Stimulated activated CD8-positive, alpha-beta memory T cell treated with anti-CD3 and anti-CD28 coated beads, Interleukin-7, amount 100 ng/mL, for 1 hour (primary cell): ENCODE measurements at places on chromosomes 2 and 18.

GRCh38 chr2:66519264-66519843 is 84.4 kb downstream of the MEIS1 start:
- no peak for DNase-seq

GRCh38 chr2:26957534-26957933 is 12.9 kb upstream of the MAPRE3 start:
- no peak for DNase-seq

DNA sequence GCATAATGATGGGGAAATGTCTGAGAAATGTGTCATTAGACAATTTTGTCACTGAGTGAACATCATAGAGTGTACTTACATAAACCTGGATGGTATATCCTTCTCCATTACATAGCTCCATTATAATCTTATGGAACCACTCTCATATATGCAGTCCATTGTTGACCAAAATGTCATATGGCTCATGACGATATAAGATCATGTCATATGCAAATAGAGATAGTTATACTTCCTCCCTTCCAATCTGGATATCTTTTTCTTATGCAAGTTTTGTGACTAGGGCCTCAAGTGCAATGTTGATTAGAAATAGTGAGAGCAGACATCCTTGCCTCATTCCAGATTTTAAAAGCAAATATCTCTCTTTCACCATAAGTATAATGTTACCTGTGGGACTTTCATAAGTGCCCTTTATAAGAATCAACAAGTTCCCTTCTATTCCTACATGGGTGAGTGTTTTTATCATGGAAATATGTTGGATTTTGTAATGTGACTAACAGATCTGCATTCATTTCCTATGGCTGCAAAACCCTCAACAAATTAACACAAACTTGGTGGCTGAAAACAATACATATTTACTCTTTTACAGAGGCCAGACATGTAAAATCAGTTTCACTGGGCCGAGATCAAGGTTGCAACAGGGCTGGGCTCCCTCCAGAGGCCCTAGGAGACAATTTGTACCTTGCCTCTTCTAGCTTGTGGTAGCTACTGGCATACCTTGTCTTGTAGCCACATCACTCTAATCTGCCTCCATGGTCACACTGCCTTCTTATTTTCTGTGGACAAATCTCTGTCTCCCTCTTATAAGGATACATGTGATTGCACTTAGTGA is 21.6 kb upstream of the SULT1C4 start:
- no peak for DNase-seq

DNA sequence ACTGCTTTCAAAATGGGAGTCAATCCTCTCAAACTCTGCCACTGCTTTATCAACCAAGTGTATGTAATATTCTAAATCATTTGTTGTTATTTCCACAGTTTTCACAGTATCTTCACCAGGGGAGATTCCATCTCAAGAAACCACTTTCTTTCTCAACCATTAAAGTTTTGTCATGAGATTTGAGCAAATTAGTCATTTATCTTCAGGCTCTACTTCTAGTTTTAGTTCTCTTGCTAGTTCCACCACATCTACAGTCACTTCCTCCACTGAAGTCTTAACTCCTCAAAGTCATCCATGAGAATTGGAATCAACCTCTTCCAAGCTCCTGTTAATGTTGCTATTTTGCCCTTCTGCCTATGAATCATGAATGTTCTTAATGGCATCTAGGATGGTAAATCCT is 545.8 kb downstream of the ARHGAP15 start:
- DNase-seq, result no peak

DNA sequence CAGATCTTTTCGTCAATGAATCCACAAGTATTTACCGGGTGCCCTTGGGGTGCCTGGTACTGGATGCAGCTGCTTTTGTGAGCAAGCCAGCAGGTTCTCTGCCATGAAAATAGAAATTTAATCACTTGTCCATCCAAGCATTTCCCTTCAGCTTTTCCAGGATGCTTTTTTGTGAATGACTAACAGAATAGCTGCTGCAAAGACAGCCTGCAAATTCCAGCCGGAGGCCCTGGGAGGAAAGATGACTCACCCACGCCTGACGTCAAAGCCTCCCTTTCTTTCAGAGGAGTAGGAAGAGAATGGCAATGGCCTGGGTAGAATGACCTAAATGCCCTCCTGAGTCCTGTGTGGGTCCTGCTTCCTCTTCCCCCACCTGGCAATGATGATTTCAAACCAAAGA is 111.9 kb downstream of the AP1S3 start:
- no peak for DNase-seq

GRCh38 chr18:22551536-22552151 is 133.9 kb upstream of the CTAGE1 start:
- no peak for DNase-seq

- DNase-seq, result no peak
Observed at GRCh38 chr2:201362396-201362795, 5.3 kb upstream of the FLACC1 start.

- no peak for DNase-seq
Observed at GRCh38 chr2:126802316-126802715, 96.4 kb upstream of the TEX51 start.

GRCh38 chr2:47271054-47272000 is 116.2 kb upstream of the STPG4 start:
- DNase-seq, result no peak
